Umbilical cord (tissue), 2 donors: ENCODE measurements at places on chromosomes 2 and 18.
A peak's percentile ranks its signal among the peaks of the same experiment; 100 is the strongest.

- no peak for DNase-seq
These were observed 82.9 kb downstream of the NFATC1 start for GRCh38 chr18:79478484-79479115.

- no peak for DNase-seq
These were observed 44.9 kb downstream of the PTPN2 start for GRCh38 chr18:12839057-12839525.

DNA sequence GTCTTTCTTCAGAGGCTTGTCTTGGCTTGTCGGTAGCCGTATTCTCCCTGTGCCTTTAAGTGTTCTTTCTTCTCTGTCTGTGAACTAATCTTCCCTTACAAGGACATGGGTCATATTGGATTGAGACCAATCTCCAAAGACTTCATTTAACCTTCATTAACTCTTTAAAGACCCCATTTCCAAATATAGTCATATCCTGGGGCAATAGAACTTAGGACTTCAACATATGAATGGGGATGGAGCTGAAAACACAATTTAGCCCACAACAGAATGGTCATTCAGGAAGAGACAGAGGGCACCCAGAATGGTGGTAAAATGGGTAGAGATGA, 82.1 kb upstream of the TANK start:
- DNase-seq = no peak

DNA sequence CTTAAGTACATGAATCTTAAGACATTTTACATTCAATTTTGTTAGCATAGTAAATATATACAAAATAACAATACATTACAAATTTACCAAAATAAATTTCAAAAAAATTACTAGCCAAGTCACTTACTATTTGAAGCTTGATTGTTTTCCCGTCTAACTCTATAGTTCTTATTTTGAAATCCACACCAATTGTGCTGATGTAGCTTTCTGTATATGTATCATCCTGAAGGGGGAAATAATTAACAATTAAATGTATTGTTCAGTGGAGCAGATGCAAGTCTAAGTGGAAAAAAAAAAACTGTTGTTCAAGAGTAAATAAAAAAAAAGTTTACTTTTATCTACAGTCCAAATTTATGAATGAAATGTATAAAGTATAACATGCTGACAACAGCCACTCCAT, 32.1 kb downstream of the RAB1A start:
- DNase-seq = no peak

DNA sequence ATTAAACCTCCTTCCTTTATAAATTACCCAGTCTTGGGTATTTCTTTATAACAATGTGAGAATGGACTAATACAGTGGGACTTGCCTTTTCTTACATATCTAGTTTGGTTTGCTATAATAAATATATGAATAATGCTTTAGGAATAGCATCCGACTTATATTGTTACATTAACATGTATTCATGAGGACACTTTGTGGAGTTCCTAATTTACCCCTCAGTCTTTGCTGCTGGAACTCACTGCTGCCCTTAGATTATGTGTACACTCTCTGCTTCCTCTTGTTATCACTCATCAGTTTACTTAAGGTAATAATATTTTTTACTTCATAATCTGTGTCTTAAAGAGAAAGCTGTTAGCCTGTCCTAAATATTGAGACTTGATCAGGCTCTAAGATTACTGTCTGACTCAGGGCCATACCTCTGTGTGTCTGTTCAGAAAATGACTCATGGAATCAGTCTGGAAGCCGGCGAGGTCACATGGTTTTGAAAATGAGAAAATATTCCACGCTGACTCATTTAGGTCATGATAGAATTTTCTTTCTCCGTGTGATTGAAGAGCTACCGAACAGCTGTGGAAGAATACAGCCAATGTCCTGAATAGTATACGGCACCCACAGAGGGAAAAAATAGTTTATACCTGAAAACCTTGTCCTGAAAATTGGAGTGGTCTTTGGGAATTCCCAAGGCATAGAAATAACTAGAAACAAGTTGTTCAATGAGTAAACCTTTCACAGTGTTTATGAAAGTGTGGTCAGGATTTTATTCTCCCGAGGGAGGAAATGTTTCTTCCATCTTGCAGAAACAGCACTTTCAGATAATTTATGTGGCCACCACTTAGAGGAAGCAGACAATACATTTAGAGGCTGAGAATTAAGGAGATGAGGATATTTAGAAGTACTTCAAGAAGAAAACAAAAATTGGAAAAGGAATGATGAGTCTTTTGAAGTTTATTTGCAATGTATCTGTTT, 156.4 kb downstream of the DSEL start:
- peak; percentile 94 for DNase-seq

- no peak for DNase-seq
These were observed 163.8 kb downstream of the FAM210A start for GRCh38 chr18:13562494-13563029.

DNA sequence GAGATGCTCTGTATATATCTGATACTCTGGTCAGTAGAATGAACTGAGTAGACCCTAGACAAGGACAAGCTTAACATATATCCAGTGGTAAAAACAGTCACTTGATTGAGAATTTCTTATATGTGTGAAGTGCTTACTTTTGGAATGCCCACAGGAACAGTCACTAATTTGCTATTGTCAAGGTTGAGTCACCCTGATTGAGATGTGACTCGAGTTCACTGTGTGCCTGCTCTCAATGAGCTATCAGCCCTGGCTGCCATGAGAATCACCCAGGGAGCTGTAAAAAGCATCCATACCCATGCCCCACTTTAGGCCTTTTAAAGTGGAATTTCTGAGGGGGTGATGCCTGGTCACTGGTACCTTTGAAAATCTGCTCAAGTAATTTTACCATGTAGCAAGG, 283.7 kb downstream of the SUCLG1 start:
- no peak for DNase-seq

DNA sequence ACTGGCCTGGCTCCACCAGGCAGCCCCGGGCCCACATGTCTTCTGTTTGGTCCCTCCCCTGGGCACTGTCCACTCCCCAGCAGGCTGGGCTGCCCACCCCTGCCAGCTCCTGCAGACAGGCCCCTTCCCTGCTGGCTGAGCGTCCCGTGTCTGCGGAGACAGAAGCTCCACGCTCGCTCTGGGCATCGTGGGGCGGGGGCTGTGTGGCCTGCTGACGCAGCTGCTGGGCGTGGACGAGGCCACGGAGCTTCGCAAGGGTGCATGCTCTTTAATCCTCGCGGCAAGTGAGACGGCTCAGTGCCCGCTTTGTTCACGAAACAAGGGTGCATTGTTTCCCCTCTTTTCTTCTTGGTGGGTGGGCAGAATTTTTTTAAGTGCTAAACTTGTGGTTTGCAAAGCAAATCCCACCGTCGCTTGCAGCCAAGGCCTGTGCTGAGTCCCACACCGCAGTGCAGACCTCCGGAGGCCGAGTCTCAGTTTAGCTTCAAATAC, 132.8 kb upstream of the CTDP1 start:
- DNase-seq = no peak

- no peak for DNase-seq
These were observed 81.8 kb upstream of the GLI2 start for GRCh38 chr2:120653871-120654270.

GRCh38 chr2:153770359-153770991, 101.2 kb upstream of the GALNT13 start:
- DNase-seq = no peak

GRCh38 chr18:68928762-68929675, 131.1 kb downstream of the CCDC102B start:
- DNase-seq = no peak

- DNase-seq = no peak
These were observed 159.6 kb downstream of the RND3 start for GRCh38 chr2:150327564-150328489.

- no peak for DNase-seq
These were observed 65.1 kb downstream of the CAB39 start for GRCh38 chr2:230777721-230778120.

GRCh38 chr2:219844401-219845091, 217.1 kb downstream of the SLC4A3 start:
- no peak for DNase-seq

DNA sequence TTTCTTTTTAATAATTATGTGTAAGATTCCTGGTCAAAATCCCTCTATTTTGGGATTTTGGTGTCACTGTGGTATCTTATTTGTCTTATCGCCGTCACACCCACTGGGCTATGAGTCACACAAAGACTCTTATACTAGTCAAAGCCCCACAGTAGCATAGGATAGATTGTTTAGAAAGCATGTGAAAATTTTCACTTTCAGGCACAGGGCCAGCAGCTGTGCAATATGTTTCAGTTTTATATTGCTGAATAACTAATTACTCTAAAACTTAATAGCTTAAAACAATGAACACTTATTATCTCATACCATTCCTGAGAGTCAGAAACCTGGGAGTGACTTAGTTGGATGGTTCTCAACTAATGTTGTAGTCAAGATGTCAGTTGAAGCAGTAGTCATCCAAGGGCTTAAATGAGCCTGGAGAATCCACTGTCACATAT, 24.0 kb downstream of the CFAP210 start:
- no peak for DNase-seq

GRCh38 chr2:149080099-149080498, 41.6 kb downstream of the LYPD6B start:
- DNase-seq = no peak
